GM23338 (cell line): ENCODE measurements at places on chromosomes 7 and 10. TPM values are rescaled to one million over a fixed set of nuclear protein-coding genes. Genes with fewer than 3 reads are reported as not detected.

The GFRA1 gene
- total RNA-seq = 2.5 and 2.8 TPM in 2 replicates

GRCh38 chr7:84412161-84412969, 217.8 kb upstream of the SEMA3A start:
- DNase-seq = no peak

The H2BK1 gene
- not detected in 2 replicates for total RNA-seq

The TMEM176B gene
- total RNA-seq = 0.35 and 0.47 TPM in 2 replicates

The SLC29A4 gene
- total RNA-seq = 8.1 and 8.8 TPM in 2 replicates

DNA sequence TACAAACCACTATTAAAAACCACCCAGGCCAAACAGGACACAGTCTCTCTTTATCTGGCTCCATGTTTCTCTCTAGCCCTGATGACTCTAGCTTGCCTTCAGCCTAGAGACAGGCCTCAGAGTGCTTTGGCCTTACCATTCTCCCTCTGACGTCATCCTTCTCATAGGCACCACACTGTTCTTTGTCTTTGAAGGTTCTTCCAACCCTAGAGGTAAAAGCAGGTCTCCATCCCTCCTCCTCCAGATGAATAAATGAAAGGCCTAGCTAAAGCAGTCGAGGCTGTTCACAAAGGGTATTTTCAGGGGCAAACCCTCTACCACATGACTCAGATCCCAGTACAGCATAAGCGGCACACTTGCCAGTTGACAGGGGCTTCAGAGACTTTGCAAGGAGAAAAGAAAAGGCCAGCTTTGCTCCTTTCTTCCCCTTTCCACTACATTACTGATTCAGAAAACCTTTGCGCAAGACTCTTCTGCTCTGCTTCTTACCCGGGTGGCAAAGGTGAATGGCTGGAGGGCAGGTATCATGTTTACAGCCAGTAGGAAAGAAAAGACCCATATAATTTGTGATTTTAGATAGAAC, 14.8 kb downstream of the NFE2L3 start:
- no peak for DNase-seq

DNA sequence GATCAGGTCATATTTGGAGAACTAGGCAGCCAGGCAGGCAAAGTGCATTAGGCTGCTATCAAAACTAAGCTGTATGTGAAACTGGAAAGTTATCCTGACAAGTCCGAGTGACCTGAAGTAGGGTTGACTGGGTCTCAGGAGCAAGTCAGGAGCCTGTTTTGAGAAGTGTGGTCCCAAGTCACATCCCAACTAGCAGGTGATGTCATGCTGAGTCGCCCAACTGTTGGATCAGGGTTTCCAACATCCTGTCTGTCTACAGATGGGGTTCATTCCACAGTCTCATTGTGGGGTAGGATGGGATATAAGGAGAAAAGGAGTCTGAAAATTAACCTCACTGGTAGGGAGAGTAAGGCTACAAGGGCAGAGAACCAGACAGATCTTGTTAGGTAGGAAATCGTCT, 27.0 kb downstream of the SLC26A4 start:
- no peak for DNase-seq

The HOGA1 gene
- not detected in 2 replicates for total RNA-seq

- no peak for DNase-seq
Measured at GRCh38 chr7:130207642-130208041, at the start of gene SSMEM1. TSS of gene SSMEM1 (plus strand) at chr7:130207860. CDS start at chr7:130207911, 51 bp downstream.

The CPVL gene
- 33.3 and 37.8 TPM in 2 replicates for total RNA-seq

DNA sequence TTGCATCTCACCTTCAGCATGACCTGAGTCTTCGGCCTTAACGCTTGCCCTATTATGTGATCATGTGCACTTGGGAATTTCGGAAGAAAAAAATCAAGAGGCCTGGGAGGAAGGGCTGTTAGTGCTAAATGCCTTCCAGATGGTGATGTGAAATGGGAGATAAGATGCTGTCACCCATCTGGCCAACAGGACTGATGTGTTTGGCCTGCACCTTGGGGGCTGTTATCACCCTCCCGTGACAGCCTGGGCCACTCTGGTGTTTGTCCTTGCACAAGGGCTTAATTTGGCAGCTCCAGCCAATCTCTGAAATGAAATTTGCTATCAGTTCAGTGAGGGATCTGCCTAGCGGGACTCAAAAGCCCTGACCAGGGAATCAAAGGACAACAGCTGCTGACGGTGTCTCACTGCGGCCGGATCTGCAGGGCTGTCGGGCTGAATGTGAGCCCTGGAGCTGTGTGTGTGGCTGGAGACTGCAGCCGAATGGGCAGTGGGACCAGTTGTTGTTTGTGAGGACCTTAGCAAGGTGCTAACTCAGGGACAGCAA, 131.4 kb upstream of the BTBD16 start:
- DNase-seq = no peak

- no peak for DNase-seq
Measured at GRCh38 chr10:43906490-43906889, 257.8 kb upstream of the ZNF32 start.

- DNase-seq = no peak
Measured at GRCh38 chr10:50929670-50930069, 44.2 kb upstream of the A1CF start.

The CDNF gene
- 1.1 and 2.2 TPM in 2 replicates for total RNA-seq

DNA sequence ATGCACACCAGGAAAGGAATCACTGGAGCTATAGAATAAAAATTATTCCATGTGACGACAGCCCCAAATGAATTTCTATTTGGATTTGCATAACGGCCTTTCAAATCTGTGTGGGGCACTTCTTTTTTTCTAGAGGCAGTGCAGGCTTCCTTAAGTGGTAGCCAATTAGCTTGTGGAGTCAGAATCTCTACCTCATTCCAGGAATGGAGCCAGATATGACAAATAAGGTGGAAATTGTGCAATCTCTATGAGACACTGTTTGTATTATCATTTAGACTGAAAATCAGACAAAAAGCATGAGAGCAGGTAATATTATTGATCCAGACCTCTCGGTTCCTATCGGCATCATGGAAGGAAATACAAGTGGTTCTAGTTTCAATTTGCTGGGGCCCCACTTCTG, 78.7 kb downstream of the BEND7 start:
- DNase-seq = no peak

DNA sequence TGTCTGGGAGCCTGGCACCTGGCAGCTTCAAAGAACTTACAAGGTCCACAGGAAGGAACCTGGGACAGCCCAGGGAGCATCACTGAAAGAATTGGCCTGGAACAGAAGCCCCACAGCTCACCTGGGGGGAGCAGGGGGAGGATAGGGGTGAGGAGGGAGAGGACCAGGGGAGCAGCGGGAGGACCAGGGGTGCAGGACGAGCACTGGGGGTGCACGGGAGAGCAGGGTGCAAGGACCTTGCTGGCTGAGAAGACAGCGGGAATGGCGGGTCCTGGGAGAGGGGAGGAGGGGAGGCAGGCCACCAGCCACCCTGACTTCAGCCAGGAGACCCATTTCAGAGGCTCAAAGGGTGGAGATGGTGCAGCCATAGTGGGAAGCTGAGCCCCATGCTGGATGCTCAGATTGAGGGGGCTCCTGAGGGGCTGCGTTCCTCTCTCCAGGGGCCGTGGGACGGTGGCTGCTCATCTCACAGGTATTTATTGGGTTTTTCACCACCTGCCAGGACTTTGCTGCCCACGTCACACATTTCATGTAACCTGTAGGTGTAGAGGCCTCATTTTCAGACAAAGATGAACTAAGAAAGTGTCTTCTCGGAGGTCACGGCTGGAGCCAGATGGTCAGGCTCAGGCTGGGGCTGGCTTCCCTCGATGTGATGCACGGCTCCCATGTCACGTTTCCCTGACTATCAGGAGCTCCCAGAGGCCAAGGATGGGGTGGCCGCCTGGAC, 110.1 kb downstream of the WDR37 start:
- DNase-seq = no peak

GRCh38 chr7:127978421-127978820, 52.8 kb downstream of the LRRC4 start:
- DNase-seq = no peak

- no peak for DNase-seq
Measured at GRCh38 chr7:141906285-141906684, 9.9 kb upstream of the OR9A4 start.

DNA sequence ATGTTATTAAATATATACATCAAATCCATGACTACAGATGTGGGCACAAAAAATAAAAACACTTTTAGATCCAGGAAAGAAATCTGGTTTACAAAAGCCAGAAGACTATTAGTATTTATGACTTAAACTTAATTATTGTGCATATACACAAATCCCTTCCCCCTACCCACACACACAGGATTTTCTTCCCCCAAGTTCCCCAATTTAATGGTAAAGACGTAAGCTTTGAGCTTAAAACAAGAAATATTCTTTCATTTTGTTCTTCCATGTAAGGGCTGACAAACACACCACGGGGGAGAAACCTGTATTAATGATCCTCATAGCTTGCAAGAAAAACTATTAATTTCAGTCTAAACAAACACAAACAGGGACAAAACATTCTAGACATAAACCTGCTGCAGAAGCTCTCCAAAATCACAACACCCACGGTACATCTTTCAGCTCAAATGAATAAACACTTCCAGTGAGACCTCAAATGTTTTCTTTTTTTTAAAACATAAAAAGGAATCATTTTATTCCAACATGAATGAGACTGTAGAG, 28.5 kb downstream of the OSBPL3 start:
- no peak for DNase-seq

The ZNF467 gene
- total RNA-seq = 0.10 and 0.19 TPM in 2 replicates

The LRRN3 gene
- total RNA-seq = 0.23 TPM in 1 of 2 replicates, not detected in the other

DNA sequence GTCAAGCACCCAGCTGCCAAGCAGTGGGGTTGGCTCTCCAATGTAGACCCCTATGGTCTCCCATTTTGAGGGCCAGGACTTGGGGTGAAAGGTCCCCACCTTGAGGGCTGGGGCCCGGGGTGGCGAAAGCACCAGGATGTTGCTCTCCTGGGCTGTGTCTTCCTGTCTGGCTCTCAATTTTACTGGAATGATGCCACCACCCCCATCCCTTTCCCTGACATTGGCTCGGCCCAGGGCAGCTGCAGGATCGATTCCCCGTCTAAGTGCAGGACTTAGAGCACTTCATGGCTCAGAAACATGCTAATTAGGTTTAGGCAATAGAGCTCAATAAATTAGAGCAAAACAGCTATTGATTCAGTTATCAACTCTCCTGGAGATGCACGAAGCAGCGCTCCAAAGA, 27.0 kb upstream of the HSPA12A start:
- no peak for DNase-seq

DNA sequence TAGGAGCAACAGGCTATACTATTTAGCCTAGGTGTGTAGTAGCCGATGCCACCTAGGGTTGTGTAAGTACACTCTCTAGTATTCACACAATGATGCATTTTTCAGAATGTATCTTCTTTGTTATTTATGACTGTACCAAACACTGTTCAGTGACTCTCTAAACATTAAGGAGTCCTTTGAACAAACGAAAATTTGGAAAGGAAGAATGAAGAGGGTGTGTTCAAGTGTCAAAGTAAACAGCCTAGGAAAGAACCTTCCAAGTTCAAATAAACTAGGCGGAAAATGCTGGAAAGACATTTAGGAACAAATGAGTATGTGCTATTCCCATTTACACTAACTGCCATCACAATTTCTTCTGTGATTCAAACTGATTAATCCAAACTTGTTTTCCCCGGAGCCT, 142.4 kb downstream of the CHCHD3 start:
- DNase-seq = no peak

- no peak for DNase-seq
Measured at GRCh38 chr7:128385988-128386925, 23.5 kb downstream of the IMPDH1 start.
